Ureter (tissue), 1 donor: ENCODE measurements at places on chromosomes 5 and 9. TPM values are rescaled to one million over a fixed set of nuclear protein-coding genes. Genes with fewer than 3 reads are reported as not detected.
A peak's percentile ranks its signal among the peaks of the same experiment; 100 is the strongest.

GRCh38 chr5:130109152-130109551 is 204.9 kb downstream of the CHSY3 start:
- no peak for DNase-seq

DNA sequence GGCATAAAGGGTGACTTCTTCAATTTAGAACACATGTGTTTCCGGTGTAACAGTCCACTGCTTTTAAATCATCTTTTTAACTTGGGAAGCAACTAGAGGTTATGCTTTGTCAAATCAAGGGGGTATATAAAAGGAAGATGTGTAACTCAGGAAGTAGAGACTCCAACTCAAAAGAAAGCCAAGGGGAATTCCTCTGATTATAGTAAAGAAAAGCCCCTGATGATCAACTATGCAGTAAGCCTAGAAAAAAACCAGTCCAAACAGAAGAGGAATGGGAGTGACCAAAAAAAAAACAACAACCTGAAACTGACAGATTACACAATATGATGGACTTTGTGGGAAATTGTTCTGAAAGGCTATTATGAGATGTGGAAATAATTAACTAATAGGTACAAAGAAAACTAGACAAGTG is 90.3 kb downstream of the AK8 start:
- no peak for DNase-seq

DNA sequence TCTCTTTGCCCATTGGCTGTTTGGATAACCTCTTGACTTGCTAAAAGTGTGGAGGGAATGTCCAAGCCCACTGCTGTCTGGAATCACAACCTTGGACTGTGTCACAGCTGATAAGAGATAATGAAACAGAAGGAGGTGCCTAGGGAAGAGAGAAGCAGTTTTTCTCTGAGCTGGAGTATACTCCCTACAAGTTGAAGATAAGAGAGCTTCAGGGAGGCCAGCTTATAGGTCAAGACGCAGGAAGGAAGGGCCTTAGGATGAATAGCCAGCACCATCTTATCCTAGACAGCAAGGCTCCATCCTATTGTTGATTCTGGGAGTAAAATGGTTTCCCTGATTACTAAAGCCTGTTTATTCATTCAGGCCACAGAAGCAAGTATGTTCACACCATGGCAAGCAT is 244.7 kb downstream of the NPR3 start:
- no peak for DNase-seq

DNA sequence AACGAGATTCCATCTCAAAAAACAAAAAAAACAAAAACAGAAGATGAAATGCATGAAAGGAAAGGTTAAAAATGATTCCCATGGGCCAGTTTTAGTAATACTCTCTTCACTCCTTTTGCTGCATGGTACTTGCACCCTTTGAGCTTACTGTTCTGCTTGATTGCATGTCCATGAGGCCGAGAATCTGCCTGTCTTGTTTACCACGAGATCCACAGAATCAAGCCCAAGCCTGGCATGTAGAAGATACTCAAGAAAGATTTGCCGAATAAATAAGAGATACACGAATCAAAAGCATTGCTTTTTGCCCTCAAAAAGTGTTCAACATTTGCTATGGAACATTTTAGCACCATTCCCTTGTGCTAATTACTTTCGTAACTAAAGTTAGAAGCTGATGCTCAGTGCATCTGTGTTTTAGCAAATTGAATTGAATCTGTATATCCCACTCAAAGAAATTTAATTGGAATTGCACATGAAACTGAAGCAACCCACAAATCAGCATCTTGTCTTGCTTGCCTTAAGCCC is 1.1 kb downstream of the FAXDC2 start:
- no peak for DNase-seq

GRCh38 chr9:106718936-106719335 is 144.0 kb upstream of the ZNF462 start:
- DNase-seq = no peak

- DNase-seq = peak; percentile 54
Measured at GRCh38 chr5:72848474-72849428, 32.3 kb downstream of the TNPO1 start.

DNA sequence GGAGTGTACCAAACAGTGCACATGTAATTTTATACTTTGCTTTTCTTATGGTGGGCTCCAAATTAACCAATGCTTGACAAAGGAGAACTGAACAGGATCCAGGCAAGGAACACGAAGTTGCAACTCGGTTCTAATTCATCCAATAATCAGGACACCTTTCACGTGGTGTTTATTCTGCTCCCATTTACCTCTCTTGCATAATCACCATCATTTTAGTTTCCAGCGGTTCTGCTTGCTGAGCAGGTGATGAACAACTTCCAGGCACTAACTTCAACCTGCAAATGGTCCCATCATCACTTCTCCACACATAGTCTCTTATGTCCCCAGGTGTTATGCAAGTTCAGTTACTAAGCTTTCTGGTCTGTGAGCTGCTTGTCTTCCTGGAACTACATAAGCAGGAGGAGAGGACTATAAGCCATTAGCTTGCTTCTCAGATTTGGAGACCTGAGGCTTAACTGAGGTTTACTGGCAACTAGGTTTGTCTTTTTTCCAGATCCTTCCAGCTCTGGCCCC is 326.8 kb upstream of the SLC30A5 start:
- DNase-seq = no peak

DBH gene
- total RNA-seq = not detected

CNTNAP3 gene
- total RNA-seq = 9.4 TPM

NDUFS6 gene
- total RNA-seq = 22.9 TPM
